ENCODE measurements at places on chromosomes 12 and 14.

DNA sequence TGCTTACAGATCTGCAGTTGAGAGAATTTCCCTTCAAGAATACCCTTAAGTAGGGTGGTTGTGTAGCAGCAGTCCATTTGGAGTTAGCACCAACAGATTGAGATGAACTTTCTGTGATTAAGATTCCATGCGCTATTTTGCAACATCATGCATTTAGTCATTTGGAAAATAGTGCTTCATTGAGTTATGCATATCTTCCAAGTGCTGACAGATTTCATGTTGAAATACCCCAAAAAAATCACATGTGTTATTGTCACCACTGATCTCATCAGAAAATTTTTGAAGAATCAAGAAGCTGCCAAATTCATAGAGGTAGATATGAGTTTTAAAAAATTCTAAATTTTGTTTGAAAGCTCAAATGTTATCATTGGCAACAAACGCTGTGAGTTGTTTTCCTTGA, 35.5 kb upstream of the OSBPL8 start:
- no peak for DNase-seq

DNA sequence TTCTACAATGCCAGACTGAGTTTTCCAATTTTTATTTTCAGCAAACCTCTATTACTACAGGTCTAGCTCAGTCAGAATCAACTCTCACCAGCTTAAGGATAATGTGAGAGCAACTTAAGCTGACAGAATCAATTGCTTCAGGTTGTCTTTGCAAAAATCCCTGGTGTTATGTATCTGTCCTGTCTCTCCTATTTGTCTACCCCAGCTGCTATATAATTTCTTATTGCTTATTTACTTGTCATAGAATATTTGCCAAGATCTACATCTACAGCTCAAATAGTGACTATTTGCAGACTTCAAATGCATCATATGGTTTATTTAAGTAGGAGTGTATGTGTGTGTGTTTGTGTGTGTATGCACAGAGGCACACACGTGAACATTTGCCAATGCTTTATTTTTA, 54.1 kb downstream of the FOXG1 start:
- no peak for DNase-seq

GRCh38 chr12:63929426-63929825, 84.9 kb downstream of the SRGAP1 start:
- DNase-seq, result no peak

- DNase-seq, result no peak
Measured at GRCh38 chr14:99384450-99385417, 95.9 kb downstream of the SETD3 start.

- DNase-seq, result no peak
Measured at GRCh38 chr12:18899678-18900317, 161.9 kb downstream of the CAPZA3 start.

- peak; percentile 45 for DNase-seq
Measured at GRCh38 chr12:1691123-1692007, 495 bp downstream of the ADIPOR2 start.

GRCh38 chr14:77059276-77059915, 30.9 kb upstream of the IRF2BPL start:
- DNase-seq, result no peak

- DNase-seq, result no peak
Measured at GRCh38 chr12:55849616-55850343, 7.0 kb upstream of the MMP19 start.

DNA sequence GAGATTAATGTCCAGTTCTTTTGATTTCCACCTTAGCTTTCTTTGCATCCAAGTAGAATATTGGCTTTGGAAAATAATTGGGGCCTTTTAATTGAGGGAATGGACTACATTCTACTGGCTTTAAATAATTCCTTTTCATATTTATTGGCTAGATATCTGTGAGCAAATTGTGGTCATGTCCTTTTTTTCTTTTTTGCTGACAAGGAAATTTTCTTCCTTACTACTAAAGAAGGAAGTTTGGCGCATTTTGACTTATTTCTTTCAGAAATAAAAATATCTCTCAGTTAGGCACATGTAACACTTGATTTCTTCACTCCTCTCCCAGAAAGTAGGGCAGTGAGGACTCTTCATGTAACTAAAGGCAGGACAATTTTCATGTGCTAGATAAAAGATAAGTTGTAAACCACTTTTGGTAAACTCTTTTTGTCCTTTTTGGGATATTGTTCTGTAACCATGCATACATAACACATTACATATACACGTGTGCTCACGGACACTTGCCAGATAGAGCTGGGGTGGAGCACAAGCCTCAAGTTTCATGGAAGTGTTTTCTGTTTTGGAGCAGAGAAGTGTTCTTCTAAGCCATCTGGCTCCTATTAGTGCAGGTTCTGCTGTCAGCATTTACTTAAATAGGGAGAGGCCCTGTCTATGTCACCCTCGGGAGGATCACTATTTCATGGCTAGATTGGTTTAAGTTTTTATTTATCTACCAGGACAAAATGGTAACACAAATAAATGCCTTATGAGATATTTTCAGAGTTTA, 85.1 kb upstream of the LRIG3 start:
- no peak for DNase-seq

DNA sequence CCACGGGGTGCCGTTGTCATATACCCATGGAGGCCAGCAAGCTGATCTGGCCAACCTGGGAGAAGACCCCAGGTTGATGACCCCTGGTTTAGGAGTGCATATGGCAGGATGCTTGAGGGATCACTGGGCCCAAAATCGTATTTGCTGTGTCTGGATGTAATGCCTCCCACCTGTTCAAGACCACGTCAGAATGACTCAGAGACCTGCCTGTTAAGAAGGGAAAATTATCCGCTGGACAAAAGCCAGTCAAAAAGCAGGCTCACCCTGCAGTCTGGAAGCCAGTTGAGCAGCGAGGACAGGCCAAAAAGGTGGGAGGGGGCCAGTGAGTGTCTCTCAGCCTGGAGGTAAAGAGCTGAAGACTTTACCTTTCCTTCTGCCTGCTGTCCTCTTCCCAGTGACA, 449.2 kb downstream of the DPF3 start:
- no peak for DNase-seq

- no peak for DNase-seq
Measured at GRCh38 chr12:94749890-94750289, 99.5 kb upstream of the TMCC3 start.

GRCh38 chr14:60252630-60253029, 3.6 kb downstream of the PPM1A start:
- DNase-seq, result no peak

DNA sequence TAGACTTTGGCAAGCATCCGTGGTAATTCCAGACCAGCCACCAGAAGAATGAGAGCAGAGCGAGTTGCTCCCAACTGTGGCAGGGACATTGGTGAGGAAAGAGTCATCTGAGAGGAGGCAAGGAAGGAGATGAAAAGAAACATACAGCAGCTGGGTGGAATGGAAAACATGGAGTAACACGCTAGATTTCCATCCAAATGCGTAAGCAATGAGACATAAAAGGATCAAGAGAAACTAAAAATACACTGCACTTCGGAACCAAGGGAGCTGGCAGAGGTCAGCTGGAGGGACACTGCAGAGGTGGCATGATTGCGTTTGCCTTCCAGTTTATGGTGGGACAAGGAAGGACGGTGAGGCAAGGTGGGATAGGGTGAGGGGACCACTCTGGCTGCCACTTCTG, 82.9 kb downstream of the DDX51 start:
- DNase-seq, result no peak

DNA sequence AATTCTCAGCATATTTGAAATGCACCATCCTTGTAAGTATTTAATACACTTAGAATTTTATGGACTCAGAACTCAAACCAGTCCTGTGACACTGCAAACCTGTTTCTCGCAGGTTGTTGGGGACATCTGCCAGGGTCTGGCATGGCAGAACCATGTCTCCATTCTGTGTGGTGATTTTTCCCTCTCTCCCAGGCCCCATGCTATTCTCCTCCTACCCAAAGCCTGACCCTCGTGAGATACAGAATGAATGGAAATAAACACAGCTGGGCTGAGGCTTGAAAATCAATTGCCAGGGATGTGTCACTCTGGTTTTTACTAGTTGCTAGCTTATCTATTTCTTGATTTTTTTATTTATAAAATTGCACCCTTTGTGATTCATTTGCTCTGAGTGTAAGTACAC, 19.8 kb downstream of the TPH2 start:
- no peak for DNase-seq

DNA sequence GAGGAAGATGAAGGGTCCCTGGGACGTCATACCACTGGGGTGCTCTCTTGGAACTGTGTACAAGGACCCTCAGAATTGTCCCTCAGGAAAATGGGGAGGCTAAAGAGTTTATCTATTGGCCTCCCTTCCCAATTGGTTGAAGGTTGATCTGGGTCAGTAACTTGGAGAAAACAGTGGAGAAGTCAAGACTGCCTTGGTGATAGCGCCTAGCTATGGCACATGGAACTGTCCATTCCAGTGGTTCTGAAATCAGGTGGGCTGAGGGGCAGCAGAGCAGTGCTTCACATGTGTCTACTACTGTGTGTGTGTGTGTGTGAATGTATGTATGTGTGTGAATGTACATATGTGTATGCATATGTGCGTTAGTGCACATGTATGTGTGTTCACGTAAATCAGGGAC, 316.1 kb downstream of the AACS start:
- DNase-seq, result no peak

- no peak for DNase-seq
Measured at GRCh38 chr14:77574446-77575115, 41.9 kb downstream of the SPTLC2 start.

DNA sequence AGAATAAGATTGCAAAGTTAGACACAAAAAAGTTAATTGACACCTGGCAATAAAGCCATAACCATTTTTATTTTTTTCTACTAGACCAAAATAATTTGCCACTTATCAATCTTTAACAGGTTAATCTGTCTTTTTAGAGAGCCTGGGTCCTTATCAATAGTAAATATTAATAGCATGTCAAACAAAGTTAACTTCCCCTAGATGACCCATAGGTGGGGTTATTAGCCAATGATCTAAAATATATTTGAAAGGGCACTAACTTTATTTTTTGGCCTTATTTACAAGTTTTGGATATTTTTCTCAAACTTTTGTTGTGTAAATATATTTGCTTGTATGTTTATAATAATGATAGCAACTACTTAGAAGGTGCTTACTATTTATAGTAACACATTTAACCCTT, 3.9 kb downstream of the ANKRD33 start:
- DNase-seq, result no peak

DNA sequence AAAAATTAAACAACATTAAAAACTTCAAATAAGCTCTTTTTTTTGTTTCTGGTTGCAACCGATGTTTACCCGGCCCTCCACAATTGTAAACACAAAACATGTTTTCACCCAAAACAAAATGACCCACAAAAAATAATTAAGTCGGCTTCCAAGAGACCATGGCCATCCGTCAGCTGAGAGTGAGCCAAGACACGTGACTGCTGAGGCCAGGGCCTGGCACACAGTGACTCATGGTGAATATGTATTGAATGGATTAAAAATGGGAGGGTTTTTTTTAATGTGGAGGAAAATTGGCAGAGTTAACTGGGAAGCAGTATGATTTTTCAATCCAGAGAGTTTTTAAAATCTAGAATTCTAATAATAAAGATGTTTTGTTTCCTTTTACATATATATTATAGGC, 13.8 kb upstream of the CPNE8 start:
- no peak for DNase-seq

- DNase-seq, result no peak
Measured at GRCh38 chr12:86196465-86196864, 59.7 kb downstream of the MGAT4C start.

DNA sequence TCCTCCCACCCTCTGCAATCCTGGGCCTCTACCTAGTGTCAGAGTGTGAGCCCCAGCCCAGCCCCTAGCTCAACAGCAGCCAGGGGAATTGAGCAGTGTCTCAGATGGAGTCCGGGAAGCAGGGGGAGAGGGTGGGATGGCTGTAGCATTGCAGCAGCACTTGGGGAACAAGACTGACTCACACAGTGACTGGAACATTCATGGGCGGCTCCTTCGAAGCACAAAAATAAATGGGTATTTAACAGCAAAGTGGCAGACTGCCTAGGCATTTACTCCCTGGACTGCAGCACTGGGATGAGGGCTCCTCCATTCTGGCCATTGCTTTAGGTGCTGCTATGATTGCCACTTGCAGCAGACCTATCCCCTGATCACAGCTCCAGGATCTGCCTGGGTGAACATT, 46.0 kb upstream of the STK38L start:
- no peak for DNase-seq

- DNase-seq, result peak; percentile 55
Measured at GRCh38 chr12:100672075-100672592, 98.7 kb downstream of the GAS2L3 start.

DNA sequence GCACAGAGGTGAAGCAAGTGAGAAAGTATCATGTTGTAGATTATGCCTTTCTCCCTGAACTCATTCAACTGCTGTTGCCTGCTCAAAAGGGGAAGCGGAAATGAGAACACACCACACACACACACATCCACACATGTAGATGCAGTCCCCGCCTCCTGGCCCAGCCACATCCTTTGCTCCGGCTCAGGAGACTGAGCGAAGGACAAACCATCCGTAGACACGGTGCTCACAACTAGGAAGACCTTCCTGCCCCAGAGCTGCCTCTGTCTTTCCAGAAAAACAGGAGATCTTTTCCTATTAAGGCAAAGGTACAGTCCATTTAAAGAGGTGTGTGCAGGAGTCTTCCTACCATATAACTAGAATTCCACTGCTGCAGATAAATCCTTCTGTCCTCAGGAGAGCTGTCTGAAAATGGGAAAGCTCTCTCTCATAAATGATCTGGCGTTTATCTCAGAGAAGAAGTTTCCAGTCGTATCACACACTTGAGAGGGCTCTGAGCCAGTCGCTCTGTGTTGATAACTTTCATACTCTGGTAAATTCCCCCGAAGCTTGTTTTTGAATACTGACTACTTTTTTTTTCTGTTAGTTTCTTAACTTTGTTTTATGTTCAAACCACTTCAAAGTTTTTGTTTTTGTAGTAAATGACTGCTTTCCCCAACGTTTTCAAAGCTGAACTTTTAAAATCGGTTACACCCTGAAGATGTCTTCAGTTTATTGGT, at the start of gene TESPA1:
TESPA1 (minus strand) TSS at position 105 of the 719 bp plus-strand sequence. CDS start 10,200 bp downstream, outside the sequence.
- DNase-seq, result peak; percentile 82

- no peak for DNase-seq
Measured at GRCh38 chr12:131327521-131328488, 374.1 kb downstream of the ADGRD1 start.

DNA sequence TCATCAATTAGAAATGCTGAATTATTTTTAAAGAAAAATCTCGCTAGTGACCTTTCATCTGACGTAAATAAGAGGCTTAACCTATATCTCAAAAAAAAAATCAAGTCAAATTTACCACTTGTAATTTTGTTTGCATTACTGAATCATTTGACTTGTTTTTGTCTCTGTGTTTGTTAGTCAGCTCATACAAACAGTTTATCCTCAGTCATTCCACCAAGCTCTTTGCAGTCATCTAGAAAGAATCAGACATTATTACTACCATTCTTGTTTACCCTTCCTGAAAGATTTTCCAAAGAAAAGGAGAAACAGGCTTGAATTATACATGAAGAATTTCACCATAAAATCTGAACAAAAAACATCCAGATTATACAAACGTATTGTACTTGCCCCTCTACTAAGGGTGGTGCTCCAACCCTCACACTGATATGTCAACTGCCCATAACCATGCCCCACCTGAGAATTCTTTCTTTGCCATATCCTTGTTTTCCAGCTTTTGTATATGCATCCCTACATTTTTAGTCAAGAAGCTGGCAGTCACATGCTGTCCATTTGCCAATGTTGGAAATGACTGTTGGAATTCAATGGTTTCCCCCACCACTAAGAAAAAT, 257.2 kb downstream of the PAWR start:
- DNase-seq, result no peak

All from activated naive CD8-positive, alpha-beta T cell treated with anti-CD3 and anti-CD28 coated beads, Interleukin-2, amount 50 U/mL, for 24 hours (primary cell).